ENCODE measurements at places on chromosomes 11 and 22.

- H3K4me3 ChIP-seq = no peak overlapping the region
- H3K36me3 ChIP-seq = no peaks in the 10 kb centered on the region
- H3K27me3 ChIP-seq = no peaks in the 10 kb centered on the region
Observed at GRCh38 chr11:86167499-86168164, 76.9 kb upstream of the EED start.

GRCh38 chr22:49255741-49256318 lies 571.8 kb downstream of the BRD1 start:
- H3K27me3 ChIP-seq = peaks cover 16% of the 10 kb centered on the region
- no peak overlapping the region for H3K4me3 ChIP-seq
- no peaks in the 10 kb centered on the region for H3K4me1 ChIP-seq
- peak; percentile 35 for DNase-seq
- no peaks in the 10 kb centered on the region for H3K36me3 ChIP-seq

GRCh38 chr11:134847083-134847715 lies 435.2 kb upstream of the B3GAT1 start:
- H3K4me3 ChIP-seq = no peak overlapping the region
- H3K27ac ChIP-seq = no peak overlapping the region
- H3K36me3 ChIP-seq = no peaks in the 10 kb centered on the region
- DNase-seq = no peak

GRCh38 chr22:27795696-27796517 lies 5.6 kb downstream of the MN1 start:
- peak overlapping the region; percentile 75 for H3K4me3 ChIP-seq
- H3K4me1 ChIP-seq = peaks cover 60% of the 10 kb centered on the region
- H3K27ac ChIP-seq = peak overlapping the region; percentile 94
- H3K36me3 ChIP-seq = no peaks in the 10 kb centered on the region
- DNase-seq = no peak

GRCh38 chr11:124950601-124951330 lies 3.2 kb upstream of the CCDC15 start:
- H3K27me3 ChIP-seq = no peaks in the 10 kb centered on the region
- no peak overlapping the region for H3K27ac ChIP-seq
- H3K36me3 ChIP-seq = no peaks in the 10 kb centered on the region
- no peak for DNase-seq

DNA sequence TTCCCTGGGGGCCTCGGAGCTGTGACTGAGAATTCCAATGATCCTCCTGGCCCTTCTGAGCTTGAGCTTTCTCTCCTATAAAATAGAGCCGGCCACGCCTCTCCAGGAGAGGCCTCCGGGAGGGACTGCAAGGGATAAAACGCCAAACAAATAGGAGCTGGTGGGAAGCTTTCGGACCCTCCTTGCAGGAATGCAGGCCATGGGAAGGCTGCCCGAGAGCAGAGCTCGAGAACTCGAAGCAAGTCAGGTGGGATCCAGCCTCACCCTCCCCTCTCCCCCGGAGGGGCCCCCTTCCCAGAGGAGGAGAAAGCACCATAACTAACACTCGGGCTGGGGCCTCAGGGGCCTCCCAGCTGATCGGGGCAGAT lies 34.6 kb downstream of the FLRT1 start:
- DNase-seq = no peak
- H3K27me3 ChIP-seq = peaks cover 17% of the 10 kb centered on the region
- no peak overlapping the region for H3K27ac ChIP-seq
- H3K4me1 ChIP-seq = no peaks in the 10 kb centered on the region
- no peaks in the 10 kb centered on the region for H3K36me3 ChIP-seq
- no peak overlapping the region for H3K4me3 ChIP-seq

GRCh38 chr11:22049276-22049675 lies 143.6 kb upstream of the ANO5 start:
- no peaks in the 10 kb centered on the region for H3K4me1 ChIP-seq
- no peak overlapping the region for H3K4me3 ChIP-seq
- H3K27ac ChIP-seq = no peak overlapping the region
- H3K36me3 ChIP-seq = no peaks in the 10 kb centered on the region
- DNase-seq = no peak

GRCh38 chr11:60307507-60308195 lies 19.4 kb upstream of the MS4A6E start:
- H3K36me3 ChIP-seq = no peaks in the 10 kb centered on the region
- no peaks in the 10 kb centered on the region for H3K4me1 ChIP-seq
- no peaks in the 10 kb centered on the region for H3K27me3 ChIP-seq
- no peak overlapping the region for H3K4me3 ChIP-seq

GRCh38 chr11:120056301-120057027 lies 81.4 kb downstream of the TRIM29 start:
- H3K4me3 ChIP-seq = no peak overlapping the region
- no peak for DNase-seq
- peaks cover 8% of the 10 kb centered on the region for H3K27me3 ChIP-seq
- H3K27ac ChIP-seq = no peak overlapping the region

DNA sequence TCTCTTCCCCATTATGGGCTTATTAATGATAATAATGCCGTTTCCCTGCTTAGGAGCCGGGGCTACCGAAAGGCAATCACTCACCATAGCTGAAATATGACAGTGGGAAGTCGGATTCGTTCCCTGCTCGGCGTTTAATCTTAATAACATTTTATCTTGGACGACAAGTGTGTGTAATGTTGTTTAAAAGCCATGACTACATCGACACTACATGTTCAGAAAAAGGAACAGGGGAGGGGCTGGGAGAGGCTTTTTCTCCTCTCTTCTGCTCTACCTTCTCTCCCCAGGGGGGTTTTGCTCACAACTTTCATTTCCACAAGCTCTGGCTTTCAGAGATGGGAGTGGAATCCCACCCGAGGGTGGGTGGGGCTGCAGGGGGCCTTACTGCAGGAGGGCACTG lies 105.5 kb downstream of the DSCAML1 start:
- H3K27ac ChIP-seq = no peak overlapping the region
- H3K4me1 ChIP-seq = no peaks in the 10 kb centered on the region
- H3K4me3 ChIP-seq = no peak overlapping the region
- H3K27me3 ChIP-seq = peaks cover 10% of the 10 kb centered on the region

GRCh38 chr11:107563702-107564101 lies 1.8 kb downstream of the ALKBH8 start:
- H3K36me3 ChIP-seq = no peaks in the 10 kb centered on the region
- peak overlapping the region; percentile 8 for H3K27ac ChIP-seq
- no peaks in the 10 kb centered on the region for H3K4me1 ChIP-seq
- H3K4me3 ChIP-seq = no peak overlapping the region

GRCh38 chr22:29142116-29142515 lies 63.6 kb upstream of the EMID1 start:
- H3K27ac ChIP-seq = no peak overlapping the region
- H3K4me1 ChIP-seq = no peaks in the 10 kb centered on the region
- peaks cover 13% of the 10 kb centered on the region for H3K36me3 ChIP-seq
- H3K4me3 ChIP-seq = no peak overlapping the region

- H3K4me1 ChIP-seq = peaks cover 21% of the 10 kb centered on the region
- peaks cover 5% of the 10 kb centered on the region for H3K36me3 ChIP-seq
- no peaks in the 10 kb centered on the region for H3K27me3 ChIP-seq
- no peak overlapping the region for H3K27ac ChIP-seq
- H3K4me3 ChIP-seq = no peak overlapping the region
- DNase-seq = no peak
Observed at GRCh38 chr22:23199159-23199558, 18.9 kb downstream of the BCR start.

GRCh38 chr11:103631841-103632240 lies 404.6 kb upstream of the DDI1 start:
- no peaks in the 10 kb centered on the region for H3K36me3 ChIP-seq
- no peak for DNase-seq
- no peaks in the 10 kb centered on the region for H3K4me1 ChIP-seq
- H3K4me3 ChIP-seq = no peak overlapping the region

DNA sequence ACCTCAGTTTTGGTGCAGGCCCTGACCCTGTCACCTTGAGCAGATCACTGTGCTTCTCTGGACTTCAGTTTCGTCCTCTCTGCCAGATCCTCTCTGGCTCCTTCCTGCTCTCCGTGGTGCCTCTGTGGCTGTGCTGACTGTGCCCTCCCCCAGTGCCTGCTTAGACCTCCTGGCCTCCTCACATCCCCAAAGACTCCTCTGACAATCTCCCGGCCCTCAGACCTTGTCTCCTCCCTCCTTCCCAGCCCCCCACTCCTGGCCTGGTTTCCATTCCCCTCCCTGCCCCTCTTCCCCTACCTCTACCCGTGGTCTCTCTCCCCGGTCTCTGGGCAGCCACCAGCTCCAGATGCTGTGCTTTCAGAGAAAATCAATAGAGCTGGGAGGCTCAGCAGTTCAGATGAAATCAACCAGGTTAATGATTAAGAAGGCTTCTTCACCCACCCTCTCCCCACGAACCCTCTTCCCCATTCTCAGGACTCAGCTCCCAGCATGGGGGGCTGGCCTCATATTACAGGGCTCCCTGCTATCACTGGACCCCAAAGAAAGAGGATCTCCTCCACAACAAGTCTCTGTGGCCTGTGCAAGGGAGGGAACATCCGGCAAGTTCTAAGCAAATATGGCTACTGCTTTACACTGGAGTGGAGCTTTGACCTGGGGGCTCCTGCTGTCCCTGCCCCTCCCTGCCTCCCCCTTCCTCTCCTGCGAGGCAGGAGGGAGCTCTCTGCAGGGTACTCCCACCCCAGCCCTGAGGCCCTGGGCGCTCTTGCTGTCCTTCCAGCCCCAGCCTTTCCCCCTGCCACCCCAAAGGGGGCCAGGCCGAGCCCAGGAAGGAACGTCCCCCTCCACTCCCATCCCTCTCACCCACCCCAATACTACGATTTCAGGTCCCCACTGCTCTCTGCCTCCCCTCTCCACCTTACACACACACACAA lies 8.5 kb downstream of the BACE1-AS start:
- peak overlapping the region; percentile 27 for H3K4me3 ChIP-seq
- no peak overlapping the region for H3K27ac ChIP-seq
- no peaks in the 10 kb centered on the region for H3K27me3 ChIP-seq
- H3K4me1 ChIP-seq = peaks cover 13% of the 10 kb centered on the region
- no peak for DNase-seq

DNA sequence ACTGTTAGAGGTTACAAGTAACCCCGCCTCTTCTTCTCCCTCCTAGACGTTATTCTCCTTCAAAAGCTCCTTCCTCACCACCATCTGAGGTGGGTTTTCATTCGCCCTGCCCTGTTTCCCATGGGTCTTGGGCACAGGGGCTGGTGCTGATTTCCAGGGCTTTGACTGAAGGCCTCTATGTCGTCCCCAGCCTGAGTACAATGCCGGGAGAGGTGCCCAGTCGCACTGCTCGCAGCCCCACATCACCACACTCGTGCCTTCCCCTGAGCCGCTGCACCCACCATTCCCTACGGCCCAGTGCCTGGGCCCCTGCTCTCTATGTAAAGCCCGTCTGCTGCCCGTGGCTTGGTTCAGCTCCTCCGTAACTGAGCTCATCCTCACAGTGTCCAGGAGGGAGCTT lies 169.8 kb downstream of the DSCAML1 start:
- no peaks in the 10 kb centered on the region for H3K27me3 ChIP-seq
- no peak overlapping the region for H3K4me3 ChIP-seq
- DNase-seq = no peak
- H3K4me1 ChIP-seq = no peaks in the 10 kb centered on the region

- no peaks in the 10 kb centered on the region for H3K36me3 ChIP-seq
- no peak overlapping the region for H3K27ac ChIP-seq
- no peaks in the 10 kb centered on the region for H3K4me1 ChIP-seq
- DNase-seq = no peak
- H3K27me3 ChIP-seq = no peaks in the 10 kb centered on the region
Observed at GRCh38 chr11:63289658-63290057, 46.3 kb upstream of the SLC22A25 start.

GRCh38 chr22:48112687-48113521 lies 1350.5 kb downstream of the TBC1D22A start:
- DNase-seq = no peak
- no peaks in the 10 kb centered on the region for H3K4me1 ChIP-seq
- H3K36me3 ChIP-seq = no peaks in the 10 kb centered on the region
- no peak overlapping the region for H3K27ac ChIP-seq
- no peak overlapping the region for H3K4me3 ChIP-seq

DNA sequence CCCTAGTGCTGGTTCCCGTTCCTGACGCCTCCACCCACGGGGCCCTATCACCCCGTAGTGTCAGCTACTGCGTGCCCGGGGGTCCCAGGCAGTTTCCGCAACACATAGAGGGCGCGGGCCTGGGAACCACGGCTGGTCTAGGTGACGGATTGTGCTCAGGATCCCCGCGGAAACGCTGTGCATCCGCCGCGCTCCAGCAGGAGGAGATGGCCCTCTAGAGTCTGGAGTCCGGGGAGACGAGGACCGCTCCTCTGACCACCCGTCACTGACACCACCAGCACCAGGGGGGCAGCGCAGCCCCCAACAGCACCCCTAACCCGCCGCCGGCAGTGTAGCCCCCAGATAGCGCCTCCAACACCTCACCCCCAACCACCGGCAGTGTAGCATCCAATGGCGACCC lies 4.4 kb upstream of the RFPL3 start:
- no peaks in the 10 kb centered on the region for H3K27me3 ChIP-seq
- DNase-seq = no peak
- no peak overlapping the region for H3K4me3 ChIP-seq
- no peak overlapping the region for H3K27ac ChIP-seq

GRCh38 chr11:27701355-27702105 lies 1.3 kb upstream of the BDNF start:
- H3K36me3 ChIP-seq = no peaks in the 10 kb centered on the region
- H3K27ac ChIP-seq = peak overlapping the region; percentile 10
- H3K4me1 ChIP-seq = peaks cover 46% of the 10 kb centered on the region
- H3K27me3 ChIP-seq = peaks cover 5% of the 10 kb centered on the region
- peak; percentile 76 for DNase-seq

- H3K27me3 ChIP-seq = no peaks in the 10 kb centered on the region
- H3K27ac ChIP-seq = no peak overlapping the region
- no peak overlapping the region for H3K4me3 ChIP-seq
- no peaks in the 10 kb centered on the region for H3K36me3 ChIP-seq
Observed at GRCh38 chr11:127939000-127939399, 648.4 kb downstream of the ETS1 start.

GRCh38 chr11:19822531-19822930 lies 109.9 kb downstream of the NAV2 start:
- no peaks in the 10 kb centered on the region for H3K36me3 ChIP-seq
- no peak overlapping the region for H3K27ac ChIP-seq

GRCh38 chr11:115985896-115986295 lies 481.7 kb upstream of the CADM1 start:
- no peak for DNase-seq
- H3K27ac ChIP-seq = no peak overlapping the region
- no peaks in the 10 kb centered on the region for H3K27me3 ChIP-seq
- H3K4me1 ChIP-seq = no peaks in the 10 kb centered on the region

GRCh38 chr11:64057890-64058289 lies 22.2 kb downstream of the FLRT1 start:
- H3K4me1 ChIP-seq = peaks cover 15% of the 10 kb centered on the region
- no peak overlapping the region for H3K27ac ChIP-seq

- no peaks in the 10 kb centered on the region for H3K27me3 ChIP-seq
- peaks cover 13% of the 10 kb centered on the region for H3K36me3 ChIP-seq
- no peak for DNase-seq
- H3K27ac ChIP-seq = peak overlapping the region; percentile 97
- H3K4me1 ChIP-seq = no peaks in the 10 kb centered on the region
- peak overlapping the region; percentile 71 for H3K4me3 ChIP-seq
Observed at GRCh38 chr11:64875369-64876228, 2.8 kb downstream of the EHD1 start.

Measured in tibial artery (tissue), 4 donors.